ENCODE measurements at places on chromosomes 5 and 9. TPM values are rescaled to one million over a fixed set of nuclear protein-coding genes. Genes with fewer than 3 reads are reported as not detected.

CDKN2B gene
- 50.0 TPM for total RNA-seq

DNA sequence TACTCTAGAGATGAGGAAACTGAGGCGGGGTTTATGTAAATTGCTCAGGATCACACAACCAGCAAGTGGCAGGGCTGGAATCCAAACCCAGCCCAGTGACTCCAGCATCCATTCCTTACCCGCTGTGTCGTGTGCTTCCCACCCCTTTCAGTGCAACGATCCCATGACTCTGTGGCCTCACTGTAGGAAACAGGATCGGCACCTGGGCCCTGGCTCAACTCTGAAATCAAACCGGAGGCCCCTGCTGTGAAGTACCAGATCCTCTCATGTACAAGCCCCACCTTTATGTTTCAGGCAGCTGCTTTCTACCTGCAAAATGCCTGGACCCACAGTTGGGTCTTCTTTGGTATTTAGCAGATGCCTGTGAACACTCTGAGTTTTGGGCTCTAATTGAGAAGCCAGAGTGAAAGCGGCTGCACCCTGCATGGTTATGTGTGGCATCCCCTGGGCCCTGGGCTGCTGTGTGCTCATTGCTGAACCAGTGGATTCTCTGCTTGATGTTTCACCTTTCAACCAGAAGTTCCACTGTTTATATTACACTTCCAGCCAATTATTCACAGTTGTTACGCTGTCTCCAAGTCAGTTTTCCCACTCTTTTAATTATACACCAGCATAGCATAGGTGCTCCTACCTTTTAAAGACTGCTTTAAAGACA lies 36.7 kb downstream of the ABLIM3 start:
- DNase-seq = no peak

- no peak for DNase-seq
Measured at GRCh38 chr5:127664093-127664492, 15.2 kb downstream of the CTXN3 start.

- no peak for DNase-seq
Measured at GRCh38 chr5:91556-92263, at the start of gene PLEKHG4B. Gene PLEKHG4B, plus strand, starts transcription at chr5:92168. Its CDS starts 64 bp downstream, at chr5:92232.

DNA sequence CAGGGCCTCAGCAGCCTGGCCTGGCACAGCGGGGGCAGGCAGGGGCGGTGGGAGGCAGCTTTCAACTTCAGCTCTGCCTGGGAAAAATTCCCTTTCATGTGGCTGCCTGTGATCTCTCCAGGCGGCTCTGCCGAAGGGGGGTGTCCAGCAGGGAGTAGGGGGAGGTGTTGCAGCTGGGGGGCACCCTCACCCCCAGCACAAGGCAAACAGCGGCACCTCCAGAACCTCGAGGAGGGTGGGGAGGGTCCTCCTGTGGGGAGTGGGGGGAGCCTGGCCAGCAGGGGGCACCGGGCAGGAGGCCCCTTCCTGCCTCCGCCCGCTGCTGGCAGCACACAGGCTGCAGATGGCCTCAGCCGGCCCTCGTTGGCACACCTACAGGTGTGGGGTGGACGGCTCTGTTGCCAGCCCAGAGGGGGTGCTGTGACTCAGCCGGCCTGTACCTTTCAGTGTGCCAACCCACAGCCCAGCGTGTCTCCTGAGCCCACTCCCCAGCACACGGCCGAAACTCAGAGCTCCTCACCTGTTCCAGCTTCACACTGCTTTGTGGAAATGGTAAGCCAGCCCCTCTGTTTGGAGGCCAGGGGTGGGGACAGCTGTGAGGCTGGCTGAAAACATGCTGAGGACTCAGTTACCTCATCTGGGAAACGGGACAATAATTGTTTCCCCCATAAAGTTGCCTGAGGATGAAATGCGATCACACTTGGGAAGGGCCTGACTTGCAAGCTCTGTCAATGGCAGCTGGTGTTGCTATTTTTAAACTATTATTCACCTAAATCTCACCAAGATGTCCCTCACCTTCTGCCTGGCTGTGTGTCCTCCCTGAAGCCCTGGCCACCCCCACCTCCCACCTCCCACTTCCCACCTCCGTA lies 37.0 kb downstream of the CXXC5 start:
- DNase-seq = no peak

BTNL9 gene
- total RNA-seq = 0.16 TPM

IL13 gene
- not detected for total RNA-seq

RASGEF1C gene
- not detected for total RNA-seq

TAL2 gene
- total RNA-seq = not detected

MTMR12 gene
- 37.5 TPM for total RNA-seq

PCDHGB1 gene
- total RNA-seq = 3.0 TPM

DNA sequence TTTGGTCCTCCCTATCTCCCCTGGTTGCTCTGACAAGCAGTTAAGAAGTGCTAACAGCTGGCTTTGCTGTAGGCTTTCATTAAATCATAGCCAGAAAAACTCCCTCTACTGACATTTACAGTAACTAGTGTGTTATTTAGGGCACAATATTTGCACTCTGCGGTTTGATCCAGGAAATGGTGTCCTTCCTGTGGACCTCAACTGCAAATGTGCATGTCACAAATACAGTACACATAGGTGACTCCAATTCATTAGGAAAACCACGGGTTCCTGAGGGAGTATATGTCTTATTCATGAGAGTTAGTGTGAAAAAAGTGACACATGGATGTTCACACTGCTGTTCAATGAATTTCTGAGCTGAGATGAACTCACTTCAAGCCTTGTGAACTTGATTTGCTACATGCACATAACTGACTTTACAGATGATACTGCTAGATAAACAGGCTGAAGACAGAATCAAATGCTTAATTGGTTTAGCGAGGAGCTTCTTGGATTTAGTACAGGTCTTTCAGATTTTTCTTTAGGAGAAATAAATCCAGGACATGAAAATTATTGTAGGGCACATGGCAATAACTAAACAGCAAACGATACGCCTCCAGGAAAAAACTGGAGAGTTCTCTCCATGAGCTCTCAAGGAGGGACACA lies 281.5 kb downstream of the EFNA5 start:
- DNase-seq = peak; percentile 51

CDH18 gene
- not detected for total RNA-seq

DNA sequence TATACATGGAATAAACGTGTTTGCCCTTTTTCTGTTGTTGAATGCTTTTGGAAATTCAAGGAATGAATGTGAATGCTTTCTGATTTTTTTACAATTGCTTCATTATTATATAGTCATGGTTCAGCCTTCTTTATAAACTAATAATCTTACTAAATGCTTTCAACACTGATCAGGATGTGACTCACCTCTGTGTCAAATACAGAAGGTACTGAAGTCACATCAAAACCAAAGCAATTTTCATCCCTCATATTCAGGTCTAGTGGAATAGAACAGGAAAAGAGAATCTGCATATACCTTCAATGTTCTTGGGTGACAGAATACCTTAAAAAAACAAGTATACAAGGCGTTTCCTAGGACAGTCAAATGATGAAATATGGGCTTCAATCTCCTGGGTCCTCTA lies 170.7 kb downstream of the PDE4D start:
- peak; percentile 72 for DNase-seq

DNA sequence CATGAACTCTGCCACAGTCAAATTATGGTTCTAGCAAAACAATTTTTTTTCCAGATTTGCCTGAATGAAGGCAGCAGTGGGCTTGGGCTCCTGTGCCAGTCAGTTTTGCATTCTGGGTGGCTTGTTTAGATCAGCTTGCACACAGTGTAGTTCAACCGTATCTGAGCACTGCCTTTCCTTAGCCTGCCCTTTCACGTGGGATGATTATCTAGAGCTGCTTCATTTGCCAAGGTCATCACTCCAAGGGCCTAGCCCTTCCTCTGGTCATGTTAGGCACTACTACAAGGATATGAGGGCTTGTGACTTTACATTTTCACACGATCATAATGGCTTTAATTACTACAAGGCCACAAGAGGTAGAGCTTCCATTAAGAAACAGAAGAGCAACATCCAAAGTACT lies 150.6 kb upstream of the EFNA5 start:
- no peak for DNase-seq

- peak; percentile 31 for DNase-seq
Measured at GRCh38 chr5:142512043-142513042, 173.5 kb downstream of the FGF1 start.

GRCh38 chr5:60382716-60383115 lies 317.2 kb downstream of the DEPDC1B start:
- DNase-seq = peak; percentile 29

- no peak for DNase-seq
Measured at GRCh38 chr5:64514612-64515011, 8.8 kb downstream of the RGS7BP start.

C9orf72 gene
- 9.2 TPM for total RNA-seq

- DNase-seq = peak; percentile 81
Measured at GRCh38 chr5:69512740-69513260, 20.2 kb downstream of the OCLN start.

- DNase-seq = no peak
Measured at GRCh38 chr9:114316605-114317230, 6.2 kb upstream of the ORM1 start.

- DNase-seq = no peak
Measured at GRCh38 chr5:158414333-158414762, 555.4 kb upstream of the CLINT1 start.

DNA sequence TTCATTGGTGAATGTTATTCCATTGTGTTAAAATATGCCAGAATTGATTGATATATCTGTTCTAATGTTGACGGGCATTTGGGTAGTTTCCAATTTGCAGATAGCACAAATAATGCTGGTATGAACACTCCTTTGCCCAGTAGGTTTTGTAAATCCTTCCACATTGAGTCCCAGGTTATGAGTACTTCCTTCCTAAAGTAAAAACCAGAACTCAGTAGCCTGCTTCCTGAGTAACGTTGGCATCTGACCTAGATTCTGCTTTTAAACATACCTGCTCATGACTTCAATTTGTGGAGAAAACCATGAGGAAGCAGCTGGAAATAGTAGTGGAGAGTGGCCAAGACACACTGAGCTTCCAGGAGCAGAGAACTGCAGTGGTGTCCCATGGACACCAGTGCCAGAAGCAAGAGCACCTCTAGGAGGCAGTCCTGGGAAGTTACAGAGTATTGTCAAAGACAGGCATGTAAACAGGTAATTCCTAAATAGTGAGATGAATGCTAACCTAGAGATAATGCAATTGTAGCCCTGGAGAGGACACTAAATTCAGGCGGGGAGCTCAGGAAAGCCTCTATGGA lies 24.3 kb upstream of the RASGRF2 start:
- DNase-seq = no peak

GRCh38 chr9:93955111-93955980 lies at the start of gene BARX1:
Gene BARX1, minus strand, starts transcription at chr9:93955355. Its CDS starts 209 bp downstream, at chr9:93955146.
- DNase-seq = no peak

DNA sequence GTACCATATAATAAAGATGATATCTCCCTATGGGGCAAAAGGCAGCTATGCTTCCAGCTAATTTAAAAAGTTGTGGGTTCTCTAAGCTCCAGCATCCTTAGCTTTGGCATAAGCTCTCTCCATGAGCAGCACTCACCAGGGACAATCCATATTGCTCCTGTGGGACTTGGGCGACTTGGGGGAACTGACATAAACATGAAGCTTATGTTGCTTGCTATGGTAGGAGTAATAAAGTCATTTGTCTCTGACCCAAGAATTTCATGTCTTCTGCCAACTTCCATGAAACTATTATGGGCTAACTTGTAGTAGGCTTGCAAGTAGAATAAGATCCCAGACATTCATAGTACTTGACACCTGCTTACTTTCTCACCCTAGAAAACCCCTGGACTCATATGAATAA lies 36.2 kb upstream of the TLE4 start:
- no peak for DNase-seq

DNA sequence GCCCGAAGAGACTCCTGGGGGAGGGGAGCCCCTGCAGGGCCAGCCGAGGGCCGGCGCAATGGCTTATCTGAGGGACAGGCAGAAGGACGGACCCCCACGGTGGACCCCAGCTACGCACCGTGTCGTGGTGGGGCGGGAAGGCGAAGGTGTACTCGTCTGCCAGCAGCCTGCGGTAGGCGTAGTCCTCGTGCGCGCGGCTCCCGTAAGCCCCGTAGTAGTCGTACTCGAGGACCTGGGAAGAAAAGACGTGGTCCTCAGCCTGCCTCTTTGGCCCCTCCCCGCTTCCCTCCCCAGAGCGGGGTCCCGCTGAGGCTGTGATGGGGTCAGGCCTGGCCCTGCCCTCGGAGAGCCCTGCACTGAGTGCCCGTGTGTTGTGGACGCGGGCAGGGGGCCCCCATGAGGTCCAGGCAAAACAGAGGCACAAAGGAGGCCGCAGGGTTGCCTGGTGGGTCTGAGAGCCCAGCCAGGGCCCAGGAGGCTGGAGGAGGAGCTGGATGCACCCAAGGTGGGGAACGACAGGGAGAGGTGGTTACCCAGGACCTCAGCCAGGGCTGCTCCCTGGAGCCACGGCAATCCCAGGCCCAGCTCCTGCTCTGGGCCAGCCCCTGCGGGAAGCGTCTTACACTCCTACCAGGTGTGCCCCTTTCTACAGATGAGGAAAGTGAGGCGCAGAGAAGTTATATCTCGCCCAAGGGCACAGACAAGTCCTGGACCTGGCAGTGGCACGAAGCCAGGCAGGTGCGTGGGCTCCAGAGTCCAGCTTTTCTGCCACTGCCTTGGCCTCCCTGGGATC lies 35.2 kb downstream of the SARDH start:
- DNase-seq = no peak

DNA sequence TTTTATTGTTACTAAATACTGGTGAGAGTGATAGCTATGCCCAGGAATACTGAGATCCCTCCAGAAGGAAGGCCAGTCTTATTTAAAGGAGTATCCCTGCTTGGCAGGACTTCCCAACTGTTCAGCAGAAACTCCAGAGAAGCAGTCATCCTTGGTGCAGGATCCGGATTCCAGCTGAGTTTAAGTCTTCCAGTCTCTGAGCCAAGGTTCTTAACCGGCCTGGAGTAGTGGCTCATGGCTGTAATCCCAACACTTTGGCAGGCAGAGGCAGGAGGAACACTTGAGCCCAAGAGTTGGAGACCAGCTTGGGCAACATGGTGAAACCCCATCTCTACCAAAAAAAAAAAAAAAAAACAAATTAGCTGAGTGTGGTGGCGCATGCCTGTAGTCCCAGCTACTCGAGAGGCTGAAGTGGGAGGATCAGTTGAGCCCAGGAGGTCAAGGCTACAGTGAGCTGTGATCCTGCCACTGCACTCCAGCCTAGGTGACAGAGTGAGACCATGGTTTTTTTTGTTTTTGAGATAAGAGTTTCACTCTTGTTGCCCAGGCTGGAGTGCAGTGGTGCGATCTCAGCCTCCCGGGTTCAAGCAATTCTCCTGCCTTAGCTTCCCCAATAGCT lies 7.6 kb downstream of the NAIF1 start:
- DNase-seq = no peak

GRCh38 chr5:11378461-11378860 lies 525.8 kb downstream of the CTNND2 start:
- no peak for DNase-seq

- no peak for DNase-seq
Measured at GRCh38 chr9:114973216-114973615, 42.8 kb upstream of the TNFSF8 start.
